Activated naive CD8-positive, alpha-beta T cell treated with anti-CD3 and anti-CD28 coated beads for 36 hours (primary cell): ENCODE measurements at places on chromosomes 6 and 20.

DNA sequence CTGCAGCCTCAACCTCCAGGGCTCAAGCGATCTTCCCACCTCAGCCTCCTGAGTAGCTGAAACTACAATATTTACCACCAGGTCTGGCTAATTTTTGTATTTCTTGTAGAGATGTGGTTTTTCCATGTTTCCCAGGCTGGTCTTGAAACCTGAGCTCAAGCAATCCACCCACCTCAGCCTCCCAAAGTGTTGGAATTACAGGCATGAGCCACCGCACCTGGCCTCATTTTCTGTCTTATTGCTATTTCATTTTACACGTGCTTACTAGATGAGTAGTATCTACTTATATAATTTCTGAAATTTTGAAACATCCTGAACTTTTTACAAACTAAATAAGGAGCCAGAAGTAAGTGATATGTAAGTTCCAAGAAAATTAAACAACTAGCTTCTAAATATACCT is 34.6 kb downstream of the CLIC5 start:
- H3K27ac ChIP-seq, result no peak overlapping the region
- H3K4me3 ChIP-seq, result no peak overlapping the region
- H3K4me1 ChIP-seq, result no peaks in the 10 kb centered on the region
- H3K36me3 ChIP-seq, result no peaks in the 10 kb centered on the region
- DNase-seq, result no peak

- H3K27ac ChIP-seq, result no peak overlapping the region
- no peak overlapping the region for H3K4me3 ChIP-seq
- H3K27me3 ChIP-seq, result peaks cover 14% of the 10 kb centered on the region
- H3K4me1 ChIP-seq, result no peaks in the 10 kb centered on the region
- no peak for DNase-seq
Observed at GRCh38 chr20:47071646-47072185, 177.1 kb downstream of the EYA2 start.

GRCh38 chr6:34157851-34158250 is 12.0 kb upstream of the GRM4 start:
- peaks cover 2% of the 10 kb centered on the region for H3K4me1 ChIP-seq
- no peaks in the 10 kb centered on the region for H3K36me3 ChIP-seq
- H3K27me3 ChIP-seq, result peaks cover 18% of the 10 kb centered on the region

DNA sequence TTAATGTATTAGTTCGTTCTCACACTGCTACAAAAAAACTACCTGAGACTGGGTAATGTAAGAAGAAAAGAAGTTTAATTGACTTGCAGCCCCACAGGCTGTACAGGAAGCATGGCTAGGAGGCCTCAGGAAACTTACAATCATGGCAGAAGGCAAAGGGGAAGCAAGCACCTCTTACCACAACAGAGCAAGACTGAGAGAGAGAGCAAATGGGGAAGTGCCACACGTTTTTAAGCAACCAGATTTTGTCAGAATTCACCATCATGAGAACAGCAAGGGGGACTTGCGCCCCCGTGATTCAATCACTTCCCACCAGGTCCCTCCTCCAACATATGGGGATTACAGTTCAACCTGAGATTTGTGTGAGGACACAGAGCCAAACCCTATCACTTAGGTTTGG is 70.8 kb upstream of the SRSF6 start:
- H3K36me3 ChIP-seq, result no peaks in the 10 kb centered on the region
- no peak for DNase-seq
- H3K4me3 ChIP-seq, result no peak overlapping the region
- peaks cover 2% of the 10 kb centered on the region for H3K4me1 ChIP-seq
- H3K27ac ChIP-seq, result no peak overlapping the region

DNA sequence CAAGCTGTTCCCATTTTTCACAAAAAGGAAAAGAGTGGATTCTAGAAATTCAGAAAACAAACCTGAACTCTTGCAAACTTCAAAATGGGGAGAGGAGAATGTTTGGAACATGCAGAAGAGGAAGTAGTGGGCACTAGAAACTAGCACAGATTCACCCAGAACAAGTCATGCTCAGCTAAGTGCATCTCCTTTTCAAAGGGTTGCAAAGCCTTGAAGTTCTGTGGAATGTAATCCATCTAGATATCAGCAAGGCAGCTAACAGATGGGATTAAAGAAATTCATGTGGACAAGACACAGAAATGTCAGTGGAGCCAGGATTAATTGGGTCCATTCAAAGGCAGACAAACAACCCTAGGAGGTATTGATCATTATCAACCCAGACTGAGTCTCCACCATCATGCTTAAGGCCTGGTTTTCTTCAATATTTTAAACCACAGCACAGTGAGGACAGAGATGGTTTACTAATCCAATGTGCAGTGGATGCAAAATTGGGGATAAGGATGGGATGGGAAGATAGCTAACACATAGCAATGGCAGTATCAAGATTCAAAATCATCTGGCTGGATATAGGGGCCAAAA is 31.3 kb downstream of the KCNK5 start:
- H3K36me3 ChIP-seq, result peaks cover 39% of the 10 kb centered on the region
- H3K27ac ChIP-seq, result no peak overlapping the region
- no peak for DNase-seq
- no peak overlapping the region for H3K4me3 ChIP-seq
- no peaks in the 10 kb centered on the region for H3K4me1 ChIP-seq
- no peaks in the 10 kb centered on the region for H3K27me3 ChIP-seq

- H3K27ac ChIP-seq, result no peak overlapping the region
- H3K36me3 ChIP-seq, result no peaks in the 10 kb centered on the region
- no peak for DNase-seq
- H3K27me3 ChIP-seq, result no peaks in the 10 kb centered on the region
- no peak overlapping the region for H3K4me3 ChIP-seq
Observed at GRCh38 chr6:95325916-95326315, 251.4 kb upstream of the MANEA start.

- H3K36me3 ChIP-seq, result no peaks in the 10 kb centered on the region
- H3K27me3 ChIP-seq, result peaks cover 14% of the 10 kb centered on the region
- H3K4me3 ChIP-seq, result no peak overlapping the region
- DNase-seq, result no peak
- H3K27ac ChIP-seq, result no peak overlapping the region
Observed at GRCh38 chr20:44138867-44139266, 48.1 kb downstream of the JPH2 start.

DNA sequence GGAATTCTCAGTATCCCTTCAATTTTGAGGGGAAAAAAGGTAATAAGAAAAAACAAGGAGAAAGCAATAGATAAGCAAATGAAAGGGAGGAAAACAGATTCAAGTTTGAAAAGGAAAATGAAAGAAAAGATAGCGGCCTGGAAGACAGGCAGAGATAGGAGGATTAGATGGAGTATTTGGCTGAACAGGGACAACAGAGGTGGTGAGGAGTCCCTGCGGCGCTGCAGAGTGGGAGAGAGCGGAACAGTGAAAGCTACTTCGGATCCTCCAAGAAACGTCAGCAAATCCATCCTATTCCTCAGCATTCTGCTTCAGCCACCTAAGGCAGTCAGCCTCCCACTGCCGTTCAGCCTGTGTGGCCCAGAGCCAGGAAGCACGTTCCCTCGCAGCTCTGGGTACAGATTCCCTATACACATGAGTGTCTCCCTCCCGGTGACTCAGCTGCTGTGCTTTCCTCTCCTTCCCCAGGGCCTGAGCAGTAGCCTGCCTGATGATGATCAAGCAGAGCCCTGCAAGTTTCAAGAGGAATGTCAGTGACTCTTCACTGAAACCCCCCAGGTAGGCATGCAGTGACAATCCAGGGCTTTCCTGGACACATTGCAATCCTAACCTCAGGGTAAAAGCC is 43.4 kb upstream of the CDYL start:
- peaks cover 21% of the 10 kb centered on the region for H3K27me3 ChIP-seq
- H3K4me1 ChIP-seq, result peaks cover 7% of the 10 kb centered on the region
- H3K4me3 ChIP-seq, result no peak overlapping the region
- H3K27ac ChIP-seq, result no peak overlapping the region
- no peak for DNase-seq

DNA sequence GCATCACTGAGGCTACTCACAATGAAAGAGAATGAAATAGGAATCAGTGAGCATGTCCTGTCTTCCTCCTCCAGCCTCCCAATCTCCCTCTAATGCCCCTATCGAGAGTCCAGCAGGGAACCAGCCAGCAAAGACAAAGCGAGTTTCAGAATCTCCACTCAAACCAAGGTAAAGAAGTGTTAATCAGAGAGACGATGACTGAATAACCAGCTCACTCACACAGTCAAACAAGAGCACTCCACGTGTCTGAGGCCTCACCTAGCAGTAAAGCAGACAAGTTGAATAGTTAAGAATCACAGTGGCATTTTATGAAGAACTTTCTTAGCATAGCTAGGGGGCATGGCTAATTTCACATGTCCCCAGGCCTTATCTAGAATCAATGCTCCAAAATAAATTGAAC is 3.3 kb upstream of the TREM1 start:
- H3K4me3 ChIP-seq, result no peak overlapping the region
- peaks cover 15% of the 10 kb centered on the region for H3K4me1 ChIP-seq
- no peak for DNase-seq
- H3K27me3 ChIP-seq, result no peaks in the 10 kb centered on the region
- H3K36me3 ChIP-seq, result no peaks in the 10 kb centered on the region
- no peak overlapping the region for H3K27ac ChIP-seq

GRCh38 chr6:136964398-136964797 is 42.3 kb downstream of the SLC35D3 start:
- no peak for DNase-seq
- peaks cover 34% of the 10 kb centered on the region for H3K27me3 ChIP-seq
- no peaks in the 10 kb centered on the region for H3K36me3 ChIP-seq
- no peak overlapping the region for H3K27ac ChIP-seq
- H3K4me3 ChIP-seq, result no peak overlapping the region

- no peaks in the 10 kb centered on the region for H3K36me3 ChIP-seq
- no peak for DNase-seq
- H3K27ac ChIP-seq, result no peak overlapping the region
- H3K4me1 ChIP-seq, result no peaks in the 10 kb centered on the region
- peaks cover 6% of the 10 kb centered on the region for H3K27me3 ChIP-seq
Observed at GRCh38 chr20:57821935-57822334, 112.1 kb upstream of the PMEPA1 start.

GRCh38 chr6:96075826-96076225 is 60.1 kb downstream of the FUT9 start:
- no peaks in the 10 kb centered on the region for H3K27me3 ChIP-seq
- no peak overlapping the region for H3K4me3 ChIP-seq
- H3K27ac ChIP-seq, result no peak overlapping the region
- no peak for DNase-seq
- no peaks in the 10 kb centered on the region for H3K4me1 ChIP-seq

DNA sequence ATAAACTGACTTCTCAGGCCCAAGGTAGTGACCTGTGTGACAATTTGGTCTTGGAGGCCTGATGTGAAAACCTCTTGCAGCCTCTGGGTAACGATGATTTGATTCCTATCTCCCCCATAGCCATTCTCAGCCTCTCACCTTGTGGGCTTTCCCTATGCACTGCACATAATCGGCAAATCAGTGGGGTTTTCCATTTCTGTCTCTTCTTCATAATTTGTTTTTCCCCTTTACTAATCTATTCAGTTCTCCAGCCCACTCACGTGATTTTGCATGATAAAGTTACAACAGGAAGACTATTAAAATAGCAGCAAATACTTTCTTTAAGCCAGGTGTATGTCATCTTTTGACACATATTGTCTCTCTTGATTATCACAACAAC is 893.7 kb downstream of the TFAP2A start:
- H3K27me3 ChIP-seq, result no peaks in the 10 kb centered on the region
- no peak for DNase-seq
- H3K4me3 ChIP-seq, result no peak overlapping the region
- H3K4me1 ChIP-seq, result no peaks in the 10 kb centered on the region

DNA sequence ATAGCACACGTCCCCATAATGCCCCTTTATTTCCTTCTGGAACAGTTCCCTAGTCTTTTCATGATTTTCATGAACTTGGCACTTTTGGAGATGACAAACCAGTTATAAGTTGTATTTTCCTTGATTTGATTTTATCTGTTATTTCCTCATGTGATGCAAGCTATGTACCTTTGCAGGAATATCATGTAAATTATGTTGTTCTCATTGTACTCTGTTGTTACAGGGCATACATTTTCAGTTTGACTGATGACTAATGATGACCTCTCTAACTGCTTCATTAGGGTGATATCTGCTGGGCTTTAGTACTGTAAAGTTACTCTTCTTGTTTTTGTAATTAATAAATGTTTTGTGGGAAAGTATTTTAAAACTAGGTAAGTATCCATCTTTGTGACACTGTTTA is 147.3 kb downstream of the ZFAND3 start:
- peaks cover 57% of the 10 kb centered on the region for H3K4me1 ChIP-seq
- no peak overlapping the region for H3K4me3 ChIP-seq
- no peak for DNase-seq
- H3K27me3 ChIP-seq, result no peaks in the 10 kb centered on the region

DNA sequence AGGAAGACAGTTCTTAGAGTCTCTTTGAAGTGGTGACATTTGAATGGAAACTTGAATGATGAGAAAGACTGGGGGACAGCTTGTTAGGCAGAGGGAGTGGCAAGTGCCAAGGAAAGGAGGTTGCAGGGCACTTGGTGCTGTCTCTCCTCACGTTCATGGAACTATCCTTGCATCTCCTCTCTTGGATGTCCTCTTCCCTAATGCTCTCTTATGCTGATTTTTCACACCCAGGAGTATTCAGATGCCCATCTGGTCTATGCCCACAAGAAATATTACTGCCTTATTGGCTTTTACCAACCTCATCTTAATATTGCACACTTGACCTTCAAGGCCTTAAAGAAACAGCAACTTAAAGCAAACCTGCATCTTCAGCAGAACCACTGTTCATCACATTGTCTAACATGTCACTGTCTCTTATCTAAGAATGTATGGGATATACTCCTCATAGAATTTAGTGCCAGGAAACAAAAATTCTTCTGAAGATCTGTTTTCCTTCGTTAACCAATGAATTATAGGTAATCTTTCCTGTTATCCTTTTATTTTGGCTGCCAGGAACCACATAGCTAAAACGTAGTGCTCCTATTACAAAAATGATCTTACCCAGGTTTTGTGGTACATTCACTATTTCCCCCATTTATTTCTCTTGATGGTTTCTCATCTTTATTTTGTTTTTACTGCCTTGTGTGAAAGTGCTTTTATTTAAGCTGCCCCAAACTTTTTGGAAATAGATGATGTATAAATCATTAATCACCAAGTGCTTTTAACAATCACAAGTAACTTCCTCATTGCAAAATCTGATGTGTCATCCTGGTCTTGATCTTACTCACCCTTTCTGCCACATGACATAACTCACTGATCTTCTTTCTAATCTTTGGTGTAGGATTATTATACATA is 12.8 kb downstream of the RGS17 start:
- no peaks in the 10 kb centered on the region for H3K36me3 ChIP-seq
- peaks cover 8% of the 10 kb centered on the region for H3K27me3 ChIP-seq
- DNase-seq, result no peak
- H3K4me3 ChIP-seq, result no peak overlapping the region
- H3K4me1 ChIP-seq, result peaks cover 2% of the 10 kb centered on the region

GRCh38 chr20:20184149-20184548 is 131.8 kb downstream of the CFAP61 start:
- no peaks in the 10 kb centered on the region for H3K36me3 ChIP-seq
- DNase-seq, result no peak
- H3K27ac ChIP-seq, result no peak overlapping the region
- no peak overlapping the region for H3K4me3 ChIP-seq
